AG09309 (cell line): ENCODE measurements at places on chromosomes 2 and 18.

DNA sequence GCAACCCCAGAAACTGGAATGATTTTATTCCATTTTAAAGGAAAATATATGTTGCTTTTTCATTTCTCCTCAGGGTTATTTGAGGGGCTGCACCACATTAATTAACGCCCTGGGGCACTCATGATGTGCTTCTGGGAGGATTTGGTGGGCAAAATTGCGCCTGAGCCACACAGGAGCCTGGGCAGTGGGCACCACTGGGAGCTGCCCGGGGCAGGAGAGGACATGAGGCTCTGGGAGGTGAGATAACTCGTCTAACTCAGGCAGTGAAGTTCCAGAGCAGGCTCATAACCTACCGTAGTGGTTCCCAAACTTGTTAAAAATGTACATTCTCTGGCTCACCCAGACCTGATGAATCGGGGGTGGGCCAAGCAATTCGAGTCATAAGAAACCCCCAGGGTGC is 68.3 kb downstream of the EDAR start:
- no peak for DNase-seq

GRCh38 chr18:60358516-60358915 is 14.1 kb downstream of the MC4R start:
- no peak for DNase-seq

GRCh38 chr2:28067602-28068001 is 177.1 kb downstream of the BABAM2 start:
- DNase-seq, result no peak

DNA sequence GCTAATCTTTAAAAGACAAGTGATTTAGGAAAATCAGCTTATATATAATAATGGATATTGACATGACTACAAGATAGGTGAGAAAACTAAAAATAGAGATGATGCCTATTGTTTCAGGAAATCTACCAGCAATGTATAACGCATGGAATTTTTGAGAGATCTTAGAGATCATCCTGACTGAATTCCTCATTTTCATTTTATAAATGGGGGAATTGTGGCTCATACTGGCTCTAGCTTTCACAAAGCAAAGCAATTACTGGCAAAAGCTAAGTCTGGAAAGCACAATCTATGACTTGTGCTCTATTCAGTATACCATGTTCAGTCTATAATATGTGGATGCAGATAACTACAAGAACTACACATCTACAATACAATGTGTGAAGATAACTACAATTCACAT is 51.9 kb upstream of the FANCL start:
- DNase-seq, result no peak

DNA sequence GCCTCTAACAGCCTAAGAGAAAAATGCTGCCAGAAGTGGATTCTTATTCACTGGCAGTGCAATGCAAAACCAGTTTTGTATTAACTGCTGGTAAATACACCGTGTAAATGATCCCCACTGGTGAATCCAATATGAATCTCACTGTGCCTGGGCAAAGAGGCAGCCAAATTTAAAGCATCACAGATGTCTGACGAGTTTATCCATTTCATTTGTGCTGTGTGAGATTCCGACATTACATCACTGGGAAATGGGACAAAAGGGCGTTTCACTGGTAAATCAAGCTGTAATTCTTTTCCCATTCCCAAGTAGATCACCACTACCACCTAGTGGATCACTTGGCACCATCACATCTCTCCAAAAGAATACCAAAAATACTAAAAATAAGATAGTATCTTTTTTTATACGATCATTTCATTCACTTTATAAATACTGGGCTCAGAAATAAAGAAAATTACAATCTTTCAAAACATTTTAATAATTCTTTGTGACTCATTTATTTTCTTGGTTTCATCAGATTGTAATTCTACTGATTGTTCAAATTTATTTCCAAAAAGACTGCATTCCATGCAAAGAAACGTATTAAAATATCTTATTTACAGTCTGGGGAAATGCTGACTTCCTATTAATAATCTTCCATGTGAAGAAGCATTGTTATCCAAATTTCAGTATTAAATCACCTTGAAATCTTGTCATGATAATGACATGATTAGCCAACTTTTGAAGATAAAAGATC is 125.6 kb downstream of the GRB14 start:
- peak; percentile 16 for DNase-seq

DNA sequence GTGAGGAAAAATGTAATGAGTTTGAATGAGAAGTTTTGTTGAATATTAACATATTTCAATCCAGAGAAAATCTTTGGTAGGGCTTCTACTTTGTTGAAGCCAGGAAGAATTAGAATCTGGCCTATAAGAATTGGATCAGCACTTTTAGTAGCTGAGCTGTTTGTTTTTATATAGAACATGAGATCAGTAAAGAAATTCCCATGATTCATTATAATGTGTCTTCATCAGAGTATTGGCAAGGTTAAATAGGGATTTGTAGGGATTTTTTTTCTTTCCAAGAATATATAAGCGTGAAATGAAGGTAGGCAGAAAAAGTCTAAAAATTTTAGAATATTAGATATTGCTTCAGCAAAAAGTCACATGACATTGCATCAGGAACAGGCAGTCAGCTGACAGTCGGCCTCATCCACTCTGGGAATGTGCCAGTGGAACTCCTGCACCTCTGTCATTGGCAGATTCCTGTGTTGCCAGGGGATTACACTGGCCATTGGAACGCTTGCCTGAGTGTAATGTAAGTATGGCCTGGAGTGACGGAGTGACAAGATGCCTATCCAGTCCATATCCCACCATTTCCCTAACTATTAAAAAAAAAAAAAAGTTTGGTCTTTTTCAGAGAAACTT is 60.6 kb downstream of the SERTAD2 start:
- no peak for DNase-seq

- no peak for DNase-seq
Measured at GRCh38 chr2:157015015-157015575, 242.4 kb upstream of the GALNT5 start.

- no peak for DNase-seq
Measured at GRCh38 chr2:134277223-134277622, 23.4 kb downstream of the MGAT5 start.

DNA sequence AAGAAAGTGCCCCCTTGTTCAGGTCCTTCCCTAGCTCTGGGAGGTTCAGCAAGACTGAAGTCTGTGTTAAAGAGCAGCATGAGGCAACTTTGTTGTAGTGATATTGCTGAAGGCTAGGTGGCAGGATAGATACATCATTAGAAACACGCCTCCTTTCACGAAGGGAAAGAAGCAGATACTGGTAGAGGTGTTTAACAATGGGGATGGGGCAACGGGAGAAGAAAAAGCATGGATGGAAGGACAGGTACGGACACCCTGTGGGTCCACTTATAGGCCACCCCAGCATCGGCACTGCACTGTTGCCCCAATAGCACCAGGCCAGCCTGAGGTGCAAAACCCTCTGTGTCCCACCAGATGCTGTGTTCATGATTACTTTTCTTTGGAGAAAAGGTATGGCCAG is 3.5 kb upstream of the IGFBP5 start:
- DNase-seq, result peak; percentile 46
